ENCODE measurements at places on chromosomes 12 and 14.

DNA sequence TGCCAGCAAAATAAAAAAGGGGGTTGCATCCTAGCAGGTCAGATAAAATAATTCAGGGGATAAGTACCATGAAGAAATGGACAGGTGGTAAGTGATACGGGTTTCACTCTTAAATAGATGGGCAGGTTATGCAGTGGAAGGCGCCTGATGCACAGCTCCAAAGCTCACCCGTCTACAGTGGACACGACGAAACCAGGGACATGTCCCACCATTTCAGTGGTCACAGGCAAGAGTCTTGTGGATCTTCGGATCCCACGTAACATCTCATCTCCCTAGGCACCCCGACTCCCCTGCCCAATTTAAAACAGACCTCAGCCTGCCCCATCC is 60.5 kb downstream of the DDX51 start:
- DNase-seq: no peak

DNA sequence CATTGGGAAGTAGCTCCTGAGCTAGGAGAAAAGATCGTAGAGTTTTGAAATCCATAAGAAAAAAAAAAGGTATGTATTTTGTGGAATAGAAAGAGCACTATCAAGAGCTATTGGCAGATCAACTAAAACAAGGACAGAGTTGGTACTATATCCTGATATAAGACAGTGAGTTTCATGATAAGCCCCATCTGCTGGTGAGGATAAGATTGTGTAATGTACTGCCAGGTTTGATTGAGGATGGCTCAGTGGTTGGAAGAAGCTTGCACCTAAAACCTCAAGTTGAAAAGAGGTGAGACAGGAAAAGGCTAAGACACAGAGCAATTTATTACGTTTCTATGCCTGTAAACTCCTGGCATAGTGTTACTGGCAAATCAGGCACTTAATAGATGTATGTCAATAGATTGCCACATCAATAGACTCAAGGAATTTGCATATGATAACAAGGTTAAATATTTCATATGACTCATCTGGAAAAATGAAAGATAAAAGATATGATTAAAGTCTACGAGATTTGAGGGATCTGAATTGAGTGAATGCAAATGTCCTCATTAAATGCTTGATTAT is 525.6 kb downstream of the FLRT2 start:
- no peak for DNase-seq

- DNase-seq: peak; percentile 69
Observed at GRCh38 chr14:101972126-101972866, 7.9 kb downstream of the DYNC1H1 start.

GRCh38 chr14:77064521-77065178 is 33.4 kb upstream of the CIPC start:
- no peak for DNase-seq

DNA sequence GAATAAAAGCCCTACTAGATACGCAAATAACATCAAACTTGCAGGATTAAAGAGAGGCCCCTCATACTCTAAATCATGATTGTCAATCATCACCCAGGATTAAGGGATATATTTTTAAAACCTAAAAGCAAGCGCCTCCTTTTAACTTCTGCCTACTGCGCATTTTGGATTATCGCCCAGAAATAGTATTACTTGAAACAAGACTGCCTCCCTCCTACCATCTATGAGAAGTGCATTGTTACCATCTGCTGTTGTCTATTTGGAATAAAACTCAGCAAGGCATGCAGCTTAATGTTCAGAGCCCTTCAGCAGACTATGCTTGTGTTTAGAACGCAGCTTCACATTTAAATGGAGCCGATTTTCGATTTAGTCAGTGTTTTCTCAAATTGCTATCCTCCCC is 79.6 kb downstream of the EXOC5 start:
- no peak for DNase-seq

DNA sequence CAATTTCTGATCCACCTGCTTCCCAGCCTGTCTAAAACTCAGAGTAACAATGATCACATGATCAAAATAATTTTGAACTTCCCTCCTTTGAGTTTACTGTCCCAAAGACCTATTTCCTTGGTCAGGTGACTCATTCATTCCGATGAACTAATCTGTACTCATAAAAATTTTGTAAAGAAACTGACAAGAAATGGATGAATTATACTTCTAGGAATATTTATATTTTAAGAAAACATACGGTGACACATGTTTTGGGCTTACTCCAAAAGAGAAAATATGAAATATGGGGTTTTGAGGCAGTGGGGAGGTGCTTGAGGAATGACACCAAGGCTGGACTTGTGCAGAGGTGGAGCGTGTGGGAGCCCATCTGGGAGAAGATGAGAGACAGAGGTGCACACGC is 42.0 kb downstream of the GUCY2C start:
- DNase-seq: no peak

DNA sequence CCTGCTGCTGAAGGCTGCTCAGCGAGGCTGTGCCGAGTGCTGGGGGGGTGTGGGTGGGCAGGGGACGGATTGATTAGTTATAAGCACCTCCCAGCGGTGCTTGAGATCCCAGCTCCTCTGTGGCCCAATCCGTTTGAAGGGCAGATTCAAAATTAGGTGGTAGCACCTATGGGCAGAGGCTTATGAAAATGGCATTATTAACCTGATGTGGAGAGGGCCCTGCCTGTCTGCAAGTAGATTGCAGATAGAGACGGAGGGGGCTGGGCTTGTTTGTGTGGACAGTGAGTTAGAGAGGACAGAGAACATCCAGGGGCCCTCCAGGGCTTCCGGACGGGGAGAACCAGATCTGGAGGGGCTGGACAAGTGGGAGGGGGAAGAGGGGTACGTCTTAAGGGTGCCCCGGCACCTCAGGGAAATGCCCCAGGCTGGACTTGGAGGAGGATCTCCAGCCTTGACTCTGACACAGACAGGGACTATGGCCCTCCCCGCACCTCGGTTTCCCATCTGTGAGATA is at the start of gene RTL1:
Gene RTL1 (minus strand): TSS at position 51 of the 514 bp plus-strand sequence. CDS start 18,934 bp downstream, outside the sequence.
- DNase-seq: no peak

- no peak for DNase-seq
Observed at GRCh38 chr14:104689881-104690711, 678 bp downstream of the INF2 start.

GRCh38 chr14:90659156-90659555 is 157.1 kb downstream of the TTC7B start:
- DNase-seq: no peak

GRCh38 chr14:32166029-32166428 is 35.8 kb upstream of the RNU6-7 start:
- DNase-seq: no peak

- no peak for DNase-seq
Observed at GRCh38 chr12:48034835-48035805, 30.8 kb upstream of the COL2A1 start.

- DNase-seq: no peak
Observed at GRCh38 chr14:70665448-70666360, 24.0 kb downstream of the TTC9 start.

DNA sequence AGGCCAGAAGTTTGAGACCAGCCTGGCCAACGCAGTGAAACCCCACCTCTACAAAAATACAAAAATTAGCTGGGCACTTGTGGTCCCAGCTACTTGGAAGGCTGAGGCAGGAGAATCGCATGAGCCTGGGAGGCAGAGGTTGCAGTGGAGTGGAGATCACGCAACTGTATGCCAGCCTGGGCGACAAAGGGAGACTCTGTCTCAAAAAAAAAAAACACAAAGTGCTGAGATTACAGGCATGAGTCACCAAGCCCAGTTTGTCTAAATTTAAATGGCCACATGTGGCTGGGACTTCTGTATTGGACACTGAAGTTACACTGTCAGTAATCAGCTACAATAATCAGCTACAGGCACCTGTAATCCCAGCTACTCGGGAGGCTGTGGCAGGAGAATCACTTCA is 100.9 kb upstream of the AEBP2 start:
- DNase-seq: no peak

DNA sequence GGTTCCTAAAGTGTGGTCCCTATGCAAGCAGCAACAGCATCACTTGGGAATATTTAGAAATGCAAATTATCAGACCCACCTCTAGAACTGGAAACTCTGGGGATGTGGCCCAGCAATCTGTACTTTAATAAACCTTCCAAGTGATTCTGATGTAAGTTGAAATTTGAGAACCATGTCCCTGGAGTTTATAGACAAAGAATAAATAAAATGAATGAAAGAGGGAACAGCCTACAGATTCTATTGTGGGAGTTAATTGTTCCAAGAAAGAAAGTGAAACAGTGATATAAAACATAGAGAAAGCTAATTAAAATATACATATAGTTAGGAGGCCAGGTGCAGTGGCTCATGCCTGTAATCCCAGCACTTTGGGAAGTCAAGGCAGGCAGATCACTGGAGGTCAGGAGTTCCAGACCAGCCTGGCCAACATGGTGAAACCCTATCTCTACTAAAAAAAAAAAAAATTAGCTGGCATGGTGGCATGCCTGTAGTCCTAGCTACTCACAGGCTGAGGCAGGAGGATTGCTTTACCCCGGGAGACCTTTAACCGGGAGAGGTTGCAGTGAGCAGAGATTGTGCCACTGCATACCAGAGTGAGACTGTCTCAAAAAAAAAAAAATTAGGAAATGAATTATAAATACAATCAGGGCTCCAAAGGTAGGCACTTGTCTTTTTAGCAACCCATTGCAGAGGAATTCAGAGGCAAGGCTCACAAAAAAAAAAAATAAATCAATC is 507.5 kb downstream of the NAV3 start:
- DNase-seq: no peak

DNA sequence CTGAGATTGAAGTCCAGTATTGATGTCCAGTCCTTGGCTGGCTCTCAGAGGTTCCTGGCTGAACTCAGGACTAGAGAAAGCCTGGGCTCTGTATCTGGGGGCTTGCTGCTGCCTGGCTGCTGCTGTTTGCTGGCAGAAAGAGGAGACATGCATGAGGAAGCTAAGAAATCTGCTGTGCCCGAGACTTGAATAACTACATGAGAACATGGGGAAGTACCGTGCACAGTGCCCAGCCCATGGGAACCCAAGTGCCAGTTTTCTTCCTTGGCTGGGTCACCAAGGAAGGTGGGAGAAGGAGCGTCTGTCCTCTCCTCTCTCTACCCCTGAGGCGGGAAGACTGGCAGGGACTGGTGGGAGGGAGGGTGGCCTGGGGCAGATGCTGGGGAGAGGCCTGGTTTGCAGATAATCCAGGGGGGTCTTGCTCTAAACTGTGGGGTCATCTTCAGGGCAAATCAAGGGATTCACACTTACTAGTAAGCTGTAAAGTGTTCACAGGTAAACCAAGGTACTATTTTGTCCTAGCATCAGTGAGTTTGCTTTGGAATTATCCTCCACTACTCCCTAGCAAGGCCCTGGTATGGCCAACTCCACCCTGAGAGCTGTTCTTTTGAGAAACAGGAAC is 13.8 kb upstream of the ZFP36L1 start:
- no peak for DNase-seq

GRCh38 chr14:102500158-102500662 is 9.4 kb downstream of the ANKRD9 start:
- no peak for DNase-seq

GRCh38 chr12:15863984-15864383 is 18.2 kb upstream of the STRAP start:
- no peak for DNase-seq

DNA sequence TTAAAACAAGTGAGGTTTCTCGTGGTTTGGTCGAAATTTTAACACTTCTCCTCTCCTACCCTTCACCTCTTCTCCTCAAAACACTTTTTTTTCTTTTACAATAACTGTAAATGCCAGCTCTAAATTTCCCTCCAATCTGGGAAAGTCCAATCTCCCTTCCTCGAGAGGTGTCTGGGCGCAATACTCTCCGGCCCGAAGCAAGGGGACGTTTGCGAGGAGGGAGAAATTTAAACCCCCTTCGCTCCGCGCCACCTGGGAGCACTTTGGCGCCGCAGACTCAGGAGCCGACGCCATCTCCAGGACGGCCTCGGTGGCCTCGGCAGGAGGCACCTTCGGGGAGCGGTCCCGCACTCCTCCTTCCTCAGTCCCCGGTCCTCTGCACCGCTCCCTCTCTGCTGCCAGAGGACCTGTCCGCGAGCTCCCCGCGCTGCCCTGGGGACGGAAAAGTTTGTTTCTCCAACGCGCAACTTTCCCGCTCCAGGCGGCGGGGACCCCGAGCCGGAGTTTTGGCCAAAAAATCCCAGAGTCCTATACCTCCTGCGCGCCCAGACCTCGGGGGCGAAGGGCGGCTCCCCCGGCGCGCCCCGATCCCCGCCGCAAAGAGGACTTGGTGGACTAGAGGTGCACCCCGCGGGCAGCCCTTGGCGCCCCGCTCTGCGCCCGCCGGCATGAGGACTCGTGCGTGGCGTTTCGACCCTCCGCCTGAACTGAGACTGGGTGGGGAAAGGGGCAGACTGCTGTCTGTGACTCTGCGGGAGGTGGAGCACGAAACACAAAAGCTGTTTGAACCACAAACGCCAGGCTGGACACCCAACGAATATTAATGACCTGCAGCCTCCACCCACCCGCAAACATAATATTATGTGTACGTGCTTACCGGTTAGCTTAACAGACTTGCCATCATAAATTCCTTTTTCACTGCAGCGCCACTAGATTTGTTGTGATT is 95.2 kb upstream of the HMGA2 start:
- DNase-seq: no peak
